ENCODE measurements at places on chromosomes 3 and 15.

- DNase-seq: no peak
Measured at GRCh38 chr15:58399739-58400138, 32.1 kb upstream of the LIPC start.

DNA sequence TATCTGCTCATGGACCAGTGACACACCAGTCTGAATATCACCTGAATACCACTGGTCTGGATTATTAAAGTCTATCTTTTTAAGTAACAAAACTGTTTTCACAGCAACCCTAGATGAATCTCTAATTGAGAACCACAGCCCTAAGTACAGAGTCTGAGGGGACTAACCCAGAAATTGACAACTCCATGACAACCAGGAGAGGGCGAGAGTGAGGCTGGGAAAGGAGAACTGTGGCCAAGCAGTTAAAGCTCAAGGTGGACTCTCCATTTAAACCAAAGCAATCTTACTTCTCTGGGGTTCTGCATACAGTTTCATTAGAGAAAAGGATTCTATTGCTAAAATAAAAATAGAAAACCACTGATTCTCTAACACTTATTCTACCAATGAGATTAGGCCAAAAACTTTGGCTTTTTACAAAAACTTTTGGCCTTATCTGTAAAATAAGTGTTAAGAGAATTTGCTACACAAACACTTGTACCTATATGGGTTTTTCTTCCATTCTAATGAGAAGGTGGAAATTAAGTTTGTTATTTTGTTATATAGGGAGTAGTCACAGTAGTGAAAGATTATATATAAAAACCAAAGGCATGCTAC is 11.4 kb downstream of the NEK10 start:
- no peak for DNase-seq

- DNase-seq: no peak
Measured at GRCh38 chr15:99433026-99433756, 132.6 kb upstream of the MEF2A start.

DNA sequence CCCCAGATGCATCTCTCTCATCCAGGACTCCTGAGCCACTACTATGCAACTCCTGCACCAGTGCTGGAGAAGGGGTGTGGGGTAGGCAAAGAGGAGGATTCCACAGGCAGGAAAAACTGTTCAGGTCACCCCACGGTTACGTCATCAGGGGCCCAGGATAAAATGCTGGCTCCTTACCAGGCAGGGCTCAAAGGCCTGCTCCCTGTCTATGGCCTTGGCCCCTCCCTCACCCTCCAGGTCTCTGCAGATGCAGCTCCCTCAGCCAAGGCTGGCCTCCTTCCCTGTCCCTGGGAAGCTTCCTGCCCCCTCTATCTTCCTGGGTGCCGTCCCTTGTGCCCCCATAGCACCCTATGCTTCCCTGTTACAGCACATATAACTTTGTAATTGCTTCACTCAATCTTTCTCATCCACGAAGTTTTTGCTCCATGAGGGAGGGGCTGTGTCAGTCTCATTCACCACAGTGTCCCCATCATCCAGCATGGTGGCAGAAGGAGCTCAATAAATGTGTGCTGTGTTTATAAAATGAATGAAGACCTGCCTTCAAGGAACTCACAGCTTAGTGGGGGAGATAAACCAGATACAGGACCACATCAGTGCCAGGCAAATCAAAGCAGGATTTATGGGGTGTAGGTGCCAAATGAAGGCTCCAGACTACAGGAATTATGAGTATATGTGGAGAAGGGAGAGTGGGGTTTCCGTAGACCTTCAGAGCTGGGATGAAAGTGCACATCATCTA is 18.6 kb downstream of the KBTBD13 start:
- DNase-seq: no peak

- DNase-seq: no peak
Measured at GRCh38 chr15:40115670-40116093, 7.0 kb upstream of the BMF start.

DNA sequence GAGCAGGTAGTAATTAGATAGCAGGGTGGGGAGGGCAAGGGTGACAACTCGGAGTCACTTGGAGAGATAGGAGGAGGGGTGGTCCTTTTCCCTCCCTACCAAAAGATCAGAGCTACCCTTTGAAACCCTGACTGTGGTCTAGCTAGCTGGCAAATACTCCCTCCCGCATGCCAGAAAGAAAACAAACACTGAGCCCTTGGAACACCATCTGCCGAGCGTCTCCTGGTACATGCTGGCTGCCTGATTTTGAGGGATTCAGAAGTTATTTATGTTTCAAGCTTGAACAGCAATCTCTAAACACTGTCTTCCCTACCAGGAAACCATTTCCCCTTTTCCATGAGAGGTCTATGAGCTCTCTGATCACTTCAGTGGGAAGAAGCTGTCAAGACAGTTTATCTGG is 291.6 kb upstream of the CFAP20DC start:
- peak; percentile 24 for DNase-seq

GRCh38 chr3:183764847-183765731 is 60.3 kb downstream of the MAP6D1 start:
- no peak for DNase-seq

DNA sequence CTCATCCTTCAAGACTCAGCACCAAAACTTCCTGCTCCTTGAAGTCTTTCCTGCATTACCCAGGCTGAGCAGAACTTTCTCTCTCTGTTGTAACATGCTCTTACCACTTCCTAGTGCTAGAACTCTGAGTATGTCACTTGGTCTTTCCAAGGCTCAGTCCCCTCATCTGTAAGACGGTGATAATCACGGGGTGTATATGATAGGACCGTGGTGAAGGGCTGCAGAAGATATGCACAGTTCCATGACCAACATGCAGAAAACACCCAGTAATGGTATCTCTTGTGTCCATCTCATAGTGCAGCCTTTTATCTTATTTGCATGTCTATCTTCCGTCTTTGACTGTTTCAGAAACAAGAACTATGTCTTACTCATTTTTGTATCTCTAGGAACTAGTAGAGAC is 154.5 kb downstream of the ZNF621 start:
- no peak for DNase-seq

- DNase-seq: no peak
Measured at GRCh38 chr3:26719134-26719533, 96.6 kb downstream of the LRRC3B start.

- no peak for DNase-seq
Measured at GRCh38 chr3:154188846-154189245, 67.7 kb downstream of the ARHGEF26 start.

DNA sequence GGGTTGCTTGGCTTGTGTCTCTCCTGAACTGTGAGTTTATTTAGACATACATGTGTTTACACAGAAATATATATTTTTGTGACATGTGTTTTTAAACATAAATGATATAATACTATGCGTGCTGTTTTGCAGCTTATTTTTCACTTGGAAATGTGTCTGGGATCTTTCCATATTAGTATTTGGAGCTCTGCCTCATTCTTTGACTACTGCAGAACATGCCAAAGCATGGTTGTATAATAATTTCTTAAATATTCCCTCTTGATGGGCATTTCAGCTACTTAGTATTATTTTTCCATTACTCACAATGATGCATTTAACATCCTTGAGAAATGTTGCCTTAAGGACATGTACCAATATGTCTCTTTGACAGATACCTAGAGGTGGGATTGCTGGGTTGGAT is 19.5 kb downstream of the ANAPC13 start:
- DNase-seq: no peak

GRCh38 chr15:60534546-60534945 is 55.6 kb upstream of the ICE2 start:
- no peak for DNase-seq

GRCh38 chr3:112688085-112688769 is 47.3 kb upstream of the CCDC80 start:
- DNase-seq: no peak

DNA sequence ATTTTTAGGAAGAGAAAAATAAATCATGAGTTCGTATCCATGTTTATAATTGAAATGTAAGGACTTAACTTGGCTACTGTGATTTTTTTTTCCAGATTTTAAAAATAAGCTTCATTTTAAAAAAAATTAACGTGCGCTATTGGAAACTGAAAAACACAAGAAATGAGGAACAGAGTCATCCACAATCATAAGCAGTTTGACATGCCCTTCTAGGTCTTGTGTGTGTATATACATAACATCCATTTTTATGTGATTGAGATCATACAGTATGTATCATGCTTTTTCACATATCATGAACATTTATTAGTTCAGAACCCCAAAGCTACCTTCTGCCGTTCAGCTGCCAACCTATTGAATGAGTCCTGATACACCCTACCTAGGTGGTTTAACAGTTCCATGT is 22.7 kb downstream of the IREB2 start:
- no peak for DNase-seq

GRCh38 chr3:135784557-135784956 is 181.0 kb upstream of the PPP2R3A start:
- no peak for DNase-seq

DNA sequence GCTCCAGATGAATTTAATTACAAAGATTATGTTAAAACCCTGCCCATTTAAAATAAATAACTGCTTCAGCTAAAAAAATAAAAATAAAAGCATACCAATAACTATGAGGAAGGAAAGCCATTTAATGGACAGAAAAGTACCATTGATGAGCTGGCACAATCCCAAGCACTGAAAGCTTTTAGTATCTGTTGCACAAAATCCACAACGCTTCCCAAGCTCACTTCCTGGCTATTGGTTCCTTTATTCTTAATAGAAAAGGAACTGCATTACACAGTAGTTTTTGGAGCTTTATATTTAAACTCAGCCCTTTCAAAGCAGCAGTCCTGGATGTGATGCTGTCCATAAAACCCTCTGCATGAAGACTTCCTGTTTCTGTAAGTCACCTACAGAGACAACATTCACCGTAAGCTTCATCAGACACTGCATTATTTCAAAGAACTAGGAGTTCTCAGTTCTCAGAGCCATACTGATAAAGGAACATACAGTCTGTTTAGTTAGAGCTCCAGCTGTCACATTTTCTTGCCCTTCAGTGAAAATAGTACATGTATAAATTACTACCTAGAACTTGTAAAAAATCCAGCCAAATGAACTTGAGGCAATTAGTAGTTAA is 81.5 kb downstream of the CSNK1G1 start:
- DNase-seq: no peak

- DNase-seq: no peak
Measured at GRCh38 chr15:58605931-58606530, 143.5 kb downstream of the ADAM10 start.

- no peak for DNase-seq
Measured at GRCh38 chr3:173913974-173914421, 516.5 kb downstream of the NLGN1 start.

DNA sequence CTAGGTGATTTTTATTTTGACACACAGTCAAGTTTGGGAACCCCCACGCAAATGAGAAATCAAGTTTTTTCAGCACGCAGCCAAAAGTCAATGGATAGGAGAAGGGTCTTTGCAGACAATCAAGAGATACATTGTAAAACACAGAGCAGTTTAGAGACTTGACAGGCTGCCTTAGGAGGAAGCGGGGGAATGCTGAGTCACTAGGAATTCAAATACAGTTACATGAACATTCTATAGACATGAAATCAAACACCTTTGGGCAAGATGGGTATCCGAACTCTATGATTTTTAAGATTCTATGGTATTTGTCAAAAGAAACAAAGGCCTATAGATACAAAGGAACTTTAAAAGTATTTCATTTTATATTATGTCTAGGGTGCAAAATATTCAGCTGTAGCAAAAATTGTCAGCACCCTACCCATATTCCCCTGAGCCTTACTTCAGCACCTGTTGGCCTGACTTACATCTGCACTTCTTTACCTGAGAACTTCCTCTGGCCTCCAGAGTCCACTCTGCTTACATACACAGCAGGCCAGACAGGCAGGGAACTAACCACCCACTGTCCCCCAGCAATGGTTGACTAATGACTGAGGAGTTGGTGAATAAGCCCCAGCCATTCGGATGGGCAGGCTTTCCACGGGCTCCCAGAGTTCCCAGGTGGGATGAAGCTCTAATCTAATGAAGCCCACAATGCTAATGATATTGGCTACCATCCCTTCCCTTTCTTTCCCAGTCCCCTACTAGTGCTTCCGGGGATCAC is 289.3 kb upstream of the RORA start:
- DNase-seq: no peak

All from anterior cingulate cortex (tissue), 58 donors.